ENCODE measurements at places on chromosomes 5 and 9.

DNA sequence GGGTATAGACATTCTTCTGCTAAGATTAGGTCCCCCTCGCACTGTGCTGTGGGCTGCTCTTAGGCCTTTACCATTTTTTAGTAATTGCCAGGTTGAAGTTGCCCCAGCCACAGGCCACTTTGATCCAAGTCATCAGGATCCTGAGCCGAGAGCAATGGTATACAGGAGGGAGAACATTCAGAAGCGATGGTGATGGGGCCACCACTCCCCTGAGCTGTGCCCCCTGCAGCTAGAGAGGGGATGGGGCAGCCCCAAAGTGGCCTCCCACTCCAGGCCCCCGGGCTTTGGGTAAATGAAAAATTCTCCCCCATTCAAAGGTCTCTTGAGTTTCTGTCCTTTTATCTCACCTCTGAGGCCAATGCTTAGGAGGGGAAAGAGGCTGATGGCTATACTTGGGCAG, 59.4 kb downstream of the MACROH2A1 start:
- DNase-seq: no peak

GRCh38 chr9:107620236-107620635, 130.7 kb upstream of the KLF4 start:
- DNase-seq: no peak

GRCh38 chr5:121432-121831, 29.5 kb downstream of the PLEKHG4B start:
- DNase-seq: no peak

GRCh38 chr9:7227951-7228350, 470.2 kb downstream of the KDM4C start:
- no peak for DNase-seq

GRCh38 chr9:89878687-89879086, 273.9 kb downstream of the GADD45G start:
- no peak for DNase-seq

GRCh38 chr9:31745886-31746285, 638.6 kb upstream of the ACO1 start:
- no peak for DNase-seq

- DNase-seq: no peak
These were observed 228.7 kb upstream of the NR4A3 start for GRCh38 chr9:99592834-99593574.

DNA sequence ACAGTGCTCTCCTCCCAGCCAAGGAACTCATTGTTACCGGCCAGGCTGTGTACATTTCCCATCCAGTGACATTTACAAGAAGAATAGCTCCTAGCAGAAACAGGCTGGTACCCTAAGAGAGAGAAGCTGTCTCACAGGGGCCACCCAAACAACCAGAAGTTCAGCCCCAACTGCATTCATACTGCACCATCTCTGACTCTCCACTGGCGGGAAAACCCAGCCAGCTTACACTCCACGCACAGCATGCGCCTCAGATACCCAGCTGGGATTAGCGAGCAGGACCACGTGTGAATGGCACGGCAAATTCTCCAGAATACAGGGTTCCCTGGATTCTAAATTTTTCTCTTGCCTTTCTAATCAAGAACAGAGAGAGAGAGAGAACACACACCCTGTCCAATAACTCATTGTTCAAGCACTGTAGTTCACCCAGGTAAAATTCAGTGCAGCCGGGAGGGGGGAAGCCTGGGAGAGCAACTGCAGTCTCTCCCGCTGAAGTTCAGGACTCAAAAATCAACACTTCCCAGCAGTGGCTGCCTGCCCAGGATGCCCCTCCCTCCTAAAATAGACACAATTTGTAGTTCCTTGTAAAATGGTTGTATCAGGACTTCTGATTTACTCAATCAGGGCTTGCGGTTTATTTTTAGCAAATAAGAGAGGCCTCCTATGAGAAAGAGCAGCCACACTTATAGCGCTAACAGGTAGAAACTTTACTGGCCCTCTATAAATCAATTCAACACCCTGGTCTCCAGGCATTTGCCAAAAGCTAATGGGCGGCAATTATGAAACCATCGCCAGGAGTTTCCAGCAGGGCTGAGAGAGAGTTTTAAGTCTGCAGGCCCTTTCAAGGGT, 2.2 kb downstream of the COL23A1 start:
- no peak for DNase-seq

- DNase-seq: no peak
These were observed 128.8 kb upstream of the PANK3 start for GRCh38 chr5:168707716-168708695.

GRCh38 chr9:10134266-10134665, 478.5 kb downstream of the PTPRD start:
- no peak for DNase-seq

All from esophagus squamous epithelium (tissue), 5 donors.